ENCODE measurements at places on chromosomes 5 and 9.

- peak; percentile 76 for DNase-seq
Observed at GRCh38 chr5:80083101-80083890, 48.1 kb downstream of the THBS4 start.

DNA sequence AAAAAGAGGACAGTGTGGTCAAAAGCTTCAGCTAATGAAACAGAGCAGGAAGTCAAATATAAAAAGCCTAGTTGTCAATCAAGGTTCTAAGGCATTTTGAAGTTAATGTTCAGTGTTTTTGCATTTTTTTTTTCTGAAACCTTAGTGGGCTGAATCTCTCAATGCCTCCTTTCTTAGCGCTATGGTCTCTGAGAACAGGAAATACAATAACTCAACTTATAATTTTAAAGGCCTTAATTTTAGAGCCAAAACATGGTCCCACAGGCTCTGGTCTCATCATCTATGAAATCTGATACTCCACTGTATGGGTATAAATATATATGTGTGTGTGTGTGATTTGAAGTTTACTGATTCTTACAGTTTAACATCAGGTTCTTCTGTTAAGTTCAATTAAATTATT is 63.3 kb upstream of the DPYSL3 start:
- DNase-seq: no peak

- DNase-seq: no peak
Observed at GRCh38 chr5:142862594-142862993, 92.4 kb downstream of the ARHGAP26 start.

GRCh38 chr9:83906144-83906543 is 15.1 kb downstream of the KIF27 start:
- no peak for DNase-seq

- DNase-seq: no peak
Observed at GRCh38 chr5:43687275-43687674, 84.3 kb downstream of the NNT start.

- no peak for DNase-seq
Observed at GRCh38 chr9:31323726-31324444, 1060.6 kb upstream of the ACO1 start.
